ENCODE measurements at places on chromosomes 13 and 19.
A peak's percentile ranks its signal among the peaks of the same experiment; 100 is the strongest.

- DNase-seq, result peak; percentile 61
These were observed 38.1 kb downstream of the PSG5 start for GRCh38 chr19:43148233-43148632.

DNA sequence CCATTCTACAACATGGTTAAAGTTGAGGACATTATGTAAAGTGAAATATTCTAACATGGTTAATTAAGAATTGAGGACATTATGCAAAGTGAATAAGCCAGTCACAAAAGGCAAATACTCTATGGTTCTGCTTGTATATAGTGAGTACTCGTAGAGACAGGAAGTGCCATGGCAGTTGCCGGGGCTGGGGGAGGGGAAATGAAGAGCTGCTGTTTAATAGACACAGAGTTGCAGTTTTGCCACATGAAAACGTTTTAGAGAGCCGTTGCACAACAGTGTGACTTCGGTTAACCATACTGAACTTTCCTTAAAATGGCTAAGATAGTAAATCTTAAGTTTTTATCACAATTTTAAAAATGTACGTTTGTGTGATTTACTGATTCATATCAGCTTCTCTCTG, 176.9 kb downstream of the SHISA2 start:
- DNase-seq, result no peak

GRCh38 chr13:94886191-94886590, 173.8 kb upstream of the SOX21 start:
- peak; percentile 10 for DNase-seq

- DNase-seq, result peak; percentile 69
These were observed 436 bp upstream of the BBC3 start for GRCh38 chr19:47231215-47232054.

GRCh38 chr13:90926459-90926858, 421.0 kb upstream of the MIR17HG start:
- no peak for DNase-seq

DNA sequence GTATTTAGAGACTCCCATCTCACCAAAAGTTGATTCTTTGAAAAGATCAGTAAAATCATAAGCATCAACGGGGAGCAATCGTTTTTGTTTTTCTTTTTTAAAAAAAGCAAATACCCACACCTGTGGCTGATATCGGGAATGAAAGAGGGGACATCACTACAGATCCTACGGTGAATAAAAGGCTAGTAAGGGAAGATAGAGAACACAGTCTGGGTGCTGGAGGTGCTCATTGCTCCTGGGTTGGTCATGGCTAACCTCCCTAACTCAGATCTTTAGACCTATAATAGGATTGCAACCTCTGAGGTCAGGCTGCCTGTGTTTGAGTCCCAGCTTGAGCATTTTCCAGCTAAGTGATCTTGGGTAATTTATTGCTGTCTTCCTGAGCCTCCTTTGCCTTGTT, 1.1 kb downstream of the EHD2 start:
- no peak for DNase-seq

DNA sequence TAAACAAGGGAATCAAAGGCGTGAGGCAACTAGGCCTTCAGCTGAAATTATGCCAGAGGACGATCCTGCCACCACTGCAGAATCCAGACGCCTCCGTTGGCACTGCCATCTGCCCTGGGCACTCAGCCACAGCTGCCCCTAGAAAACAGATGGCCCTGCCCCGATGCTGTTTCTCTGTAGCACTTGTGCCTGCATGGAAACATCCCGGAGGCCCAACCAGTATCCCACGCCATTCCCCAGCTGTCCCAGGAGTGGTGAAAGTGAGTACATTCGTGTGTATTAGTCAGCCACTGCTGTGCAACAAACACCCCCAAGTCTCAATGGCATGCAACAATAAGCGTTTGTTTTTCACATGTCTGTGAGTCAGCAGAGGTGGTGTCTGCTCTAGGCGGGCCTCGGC, 8.9 kb upstream of the CRTC1 start:
- DNase-seq, result no peak

GRCh38 chr13:42991898-42992763, at the start of gene EPSTI1:
Gene EPSTI1 (minus strand): TSS chr13:42992241. CDS start chr13:42992165, 76 bp downstream.
- peak; percentile 55 for DNase-seq

DNA sequence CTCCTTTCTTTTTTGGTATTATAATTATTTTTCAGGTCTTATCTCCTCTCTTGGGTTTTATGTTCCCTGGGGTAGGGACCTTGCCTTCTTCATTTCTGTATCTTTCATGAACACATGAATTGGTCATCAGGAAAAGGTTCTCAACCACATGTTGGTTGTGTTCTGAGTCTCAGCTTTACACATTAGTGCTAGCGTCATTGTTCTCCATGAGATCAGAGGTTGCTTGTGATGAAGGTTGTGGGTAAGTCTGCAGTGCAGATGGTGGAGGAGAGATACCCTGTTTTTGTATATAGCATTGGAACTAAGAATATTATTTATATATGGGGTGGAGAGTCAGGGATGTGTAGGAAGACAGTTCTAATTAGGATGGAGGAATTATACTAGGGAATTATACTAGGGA, 24.5 kb upstream of the CEACAM8 start:
- DNase-seq, result no peak

DNA sequence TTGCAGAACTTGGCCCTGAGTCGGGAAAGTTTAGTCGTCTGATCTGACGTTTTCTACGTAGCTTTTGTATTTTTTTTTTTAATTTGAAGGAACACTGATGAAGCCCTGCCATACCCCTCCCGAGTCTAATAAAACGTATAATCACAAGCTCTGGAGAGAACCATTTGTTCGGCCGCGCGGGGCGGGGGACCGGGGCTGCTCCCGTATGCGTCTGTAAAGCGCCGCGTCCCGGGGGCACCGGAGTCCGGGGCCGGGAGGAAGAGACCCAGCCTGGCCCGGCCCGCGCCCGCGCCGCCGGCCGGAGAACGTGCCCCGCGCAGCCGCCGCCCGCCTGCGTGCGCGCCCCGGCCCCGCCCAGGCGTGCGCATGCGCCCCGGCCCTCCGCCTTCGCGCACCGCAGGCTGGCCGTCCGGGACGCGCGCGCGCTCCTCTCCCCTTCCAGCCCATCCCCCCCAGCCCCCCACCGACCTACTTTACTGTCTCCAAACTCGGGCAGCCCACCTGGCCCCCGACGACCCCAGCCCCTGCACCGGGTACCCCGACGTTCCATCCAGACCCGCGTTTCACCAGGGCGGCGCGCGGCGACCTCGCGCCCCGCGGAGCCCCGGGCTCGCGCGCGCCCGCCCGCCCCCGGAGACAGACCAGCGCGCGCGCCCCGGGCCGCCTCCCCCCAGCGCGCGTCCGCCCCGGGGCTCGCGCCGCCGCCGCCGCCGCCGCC, 785 bp upstream of the USF2 start:
- peak; percentile 40 for DNase-seq

DNA sequence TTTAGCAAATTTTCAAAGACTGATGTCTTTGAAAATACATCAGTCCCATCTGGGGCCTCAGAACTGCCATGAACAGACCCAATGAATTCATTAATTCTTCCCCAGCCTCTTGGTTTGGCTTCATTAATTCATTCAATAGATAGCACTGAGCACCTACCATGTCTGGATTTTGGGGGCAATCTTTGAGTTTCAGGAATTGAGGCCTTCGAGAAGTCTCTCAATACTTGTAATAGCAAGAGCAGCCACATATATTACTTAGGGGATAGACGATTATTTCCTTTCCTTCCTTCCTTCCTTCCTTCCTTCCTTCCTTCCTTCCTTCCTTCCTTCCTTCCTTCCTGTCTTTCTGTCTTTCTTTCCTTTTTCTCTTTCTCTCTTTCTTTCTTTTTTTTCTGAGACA, 64.8 kb downstream of the ALOX5AP start:
- DNase-seq, result no peak

DNA sequence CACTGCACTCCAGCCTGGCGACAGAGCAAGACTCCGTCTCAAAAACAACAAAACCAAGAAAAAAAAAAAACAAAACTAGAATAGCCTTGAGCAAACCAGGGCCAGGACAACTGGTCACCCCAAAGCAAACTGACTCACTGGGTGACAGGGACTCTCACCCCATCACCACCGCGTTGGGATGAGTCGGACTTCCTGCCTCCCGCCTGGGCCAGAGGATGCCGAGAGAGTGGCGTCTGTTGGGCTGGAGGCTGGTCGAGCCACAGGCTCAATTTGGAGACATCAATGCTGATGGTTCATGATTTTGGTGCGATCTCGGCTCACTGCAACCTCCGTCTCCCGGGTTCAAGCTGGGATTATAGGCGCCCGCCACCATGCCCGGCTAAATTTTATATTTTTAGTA, 11.6 kb downstream of the TMPRSS9 start:
- no peak for DNase-seq

GRCh38 chr13:91280801-91281200, 66.7 kb upstream of the MIR17HG start:
- DNase-seq, result no peak

GRCh38 chr13:41960637-41961465, at the start of gene VWA8:
Gene VWA8 (minus strand): TSS chr13:41961109. CDS start chr13:41961015, 94 bp downstream.
- DNase-seq, result peak; percentile 36

GRCh38 chr19:47106821-47107201, 6.8 kb downstream of the ZC3H4 start:
- peak; percentile 87 for DNase-seq

DNA sequence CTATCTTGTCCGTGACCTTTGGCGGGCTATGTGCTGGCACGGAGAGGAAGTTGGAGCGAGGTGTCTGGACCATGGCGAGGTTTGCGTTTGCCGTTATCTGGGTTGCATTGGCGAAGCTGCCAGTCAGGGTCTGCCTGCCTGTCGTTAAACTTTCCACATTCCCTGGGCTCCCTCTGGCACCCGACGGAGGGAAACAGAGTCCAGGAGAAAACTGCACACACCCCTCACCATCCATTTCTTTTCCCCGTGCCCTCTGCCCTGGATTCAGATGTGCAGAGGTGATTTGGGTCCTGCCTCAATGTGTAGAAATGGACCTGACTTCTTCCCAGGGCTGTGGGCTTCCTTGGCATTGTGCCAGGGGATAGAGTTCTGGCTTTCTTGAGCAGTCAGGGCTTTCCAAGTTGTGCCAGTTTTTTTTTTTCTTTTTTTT, 142.4 kb downstream of the URI1 start:
- DNase-seq, result no peak

GRCh38 chr19:45568732-45569131, 15.9 kb downstream of the OPA3 start:
- peak; percentile 90 for DNase-seq

DNA sequence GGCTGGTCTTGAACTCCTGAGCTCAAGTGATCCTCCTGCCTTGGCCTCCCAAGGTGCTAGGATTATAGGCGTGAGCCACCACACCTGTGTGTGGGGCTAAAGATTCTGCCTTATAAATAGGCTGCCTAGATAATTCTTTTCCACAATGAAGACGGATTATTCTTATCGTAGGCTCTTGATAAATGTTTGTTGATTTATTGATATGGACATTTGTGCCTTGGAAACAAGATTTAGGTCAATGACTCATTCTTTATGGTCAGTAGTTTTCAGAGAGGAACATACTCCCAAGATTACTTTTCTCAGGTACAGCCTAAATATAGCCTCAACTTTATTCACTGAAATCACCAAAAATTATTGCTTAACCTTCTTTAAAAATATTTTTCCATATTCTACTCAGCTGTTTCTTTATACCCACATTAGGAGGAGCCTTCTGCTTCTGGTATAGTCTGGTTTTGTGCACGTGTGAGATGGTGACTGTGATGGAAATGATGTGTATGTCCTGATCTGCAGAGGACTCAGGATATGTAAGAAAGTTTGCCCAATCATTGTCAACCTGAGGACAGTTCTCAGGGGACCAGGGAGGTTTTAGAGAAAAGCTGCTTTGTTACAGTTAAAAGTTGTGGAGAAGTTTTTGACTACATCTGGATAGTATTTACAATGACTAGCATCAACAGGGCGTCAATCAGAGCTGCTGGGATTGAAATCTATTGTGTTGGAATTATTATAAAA, 208.9 kb downstream of the DNAJC15 start:
- no peak for DNase-seq

DNA sequence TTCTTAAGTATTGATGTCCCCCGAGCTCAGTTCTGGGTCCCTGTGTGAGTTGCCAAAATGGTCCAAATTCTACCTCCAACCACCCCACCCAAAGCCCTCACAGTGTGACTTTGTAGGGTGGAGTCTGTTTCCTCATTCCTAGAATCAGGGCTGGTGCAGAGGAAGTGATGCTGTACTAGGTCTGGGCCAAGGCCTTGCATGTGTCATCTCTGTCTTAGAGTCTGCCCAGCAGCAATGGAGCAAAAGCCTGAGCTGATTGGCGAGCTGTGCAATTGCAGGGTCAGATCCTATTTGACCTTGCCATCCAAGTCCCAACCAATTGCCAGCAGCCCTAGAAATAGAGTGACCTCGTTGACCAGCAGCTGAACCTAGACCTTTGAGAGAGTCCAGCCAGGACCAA, 97.0 kb upstream of the ANKRD10 start:
- DNase-seq, result no peak

GRCh38 chr19:613732-614567, 19.4 kb downstream of the POLRMT start:
- DNase-seq, result no peak

DNA sequence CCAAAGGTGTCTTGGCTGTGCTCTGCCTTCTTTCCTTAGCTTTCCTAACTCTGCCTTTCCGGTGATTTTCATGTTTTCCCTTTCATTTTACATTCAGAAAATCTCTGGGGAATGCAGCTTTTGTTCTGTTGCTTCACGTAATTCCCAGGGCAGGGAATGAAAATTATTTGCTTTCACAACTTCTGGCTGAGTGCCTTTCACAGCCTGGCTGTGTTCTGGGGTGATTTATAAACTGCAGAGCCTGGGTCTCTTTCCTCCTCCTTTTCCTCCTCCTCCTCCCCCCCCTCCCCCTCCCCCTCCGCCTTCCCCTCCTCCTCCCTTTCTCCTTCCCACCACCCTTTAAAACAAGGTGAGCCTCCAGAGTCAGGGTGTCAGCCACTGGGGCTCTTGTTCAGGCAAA, 84.3 kb downstream of the RNASEH2B start:
- DNase-seq, result no peak

- peak; percentile 41 for DNase-seq
These were observed 1189.9 kb downstream of the UQCRFS1 start for GRCh38 chr19:28023064-28023463.

- DNase-seq, result no peak
These were observed 30.9 kb downstream of the COL4A1 start for GRCh38 chr13:110275931-110276552.

- DNase-seq, result no peak
These were observed 62.2 kb upstream of the ARGLU1 start for GRCh38 chr13:106630162-106630561.

- DNase-seq, result no peak
These were observed 810 bp downstream of the GPR180 start for GRCh38 chr13:94602467-94602866.

DNA sequence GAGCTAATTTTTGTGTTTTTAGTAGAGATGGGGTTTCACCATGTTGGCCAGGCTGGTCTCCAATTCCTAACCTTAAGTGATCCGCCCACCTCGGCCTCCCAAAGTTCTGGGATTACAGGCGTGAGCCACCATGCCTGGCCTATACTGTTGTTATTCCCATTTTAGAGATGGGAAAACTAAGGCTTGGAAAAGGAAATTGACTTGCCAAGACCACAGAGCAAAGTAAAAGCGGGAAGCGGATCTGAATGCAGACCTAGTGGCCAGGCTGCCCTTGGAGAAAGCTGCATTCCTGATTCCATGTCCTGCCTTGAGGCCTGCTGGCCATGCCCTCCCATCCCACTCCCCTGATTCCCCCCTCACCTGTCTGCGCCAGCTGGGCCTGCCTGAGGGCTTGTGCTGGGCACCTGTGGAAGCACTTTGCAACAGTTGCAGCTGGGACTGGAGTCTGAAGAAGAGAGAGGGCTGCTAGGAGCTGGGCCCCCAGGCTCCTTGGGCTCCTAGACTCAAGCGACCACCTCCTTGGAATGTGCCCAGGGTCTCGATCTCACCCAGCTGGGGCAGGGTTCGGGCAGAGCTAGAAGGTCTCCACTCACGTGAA, 5.7 kb downstream of the PALM3 start:
- DNase-seq, result no peak
